Karpas-422 (cell line): ENCODE measurements at places on chromosomes 1 and 21. TPM values are rescaled to one million over a fixed set of nuclear protein-coding genes. Genes with fewer than 3 reads are reported as not detected.

DNA sequence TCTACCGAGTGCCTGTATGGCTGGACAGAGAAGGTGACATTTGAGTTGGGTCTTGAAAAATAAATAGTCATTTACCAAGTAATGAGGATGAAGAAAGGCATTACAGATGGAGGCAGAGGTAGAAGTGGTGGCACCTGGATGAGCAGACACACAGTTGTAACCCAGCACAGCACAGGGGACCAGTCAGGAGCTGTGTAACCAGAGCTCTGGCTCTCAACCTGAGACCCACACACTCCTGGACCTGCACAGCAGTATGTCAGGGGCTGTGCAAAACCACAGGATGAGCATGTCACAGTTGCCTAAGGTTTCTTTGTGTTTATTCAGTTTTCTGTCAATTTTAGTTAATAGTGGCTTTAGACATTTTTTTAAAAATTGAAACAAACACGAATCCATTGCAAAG lies 11.3 kb upstream of the MCOLN3 start:
- DNase-seq: no peak

DNA sequence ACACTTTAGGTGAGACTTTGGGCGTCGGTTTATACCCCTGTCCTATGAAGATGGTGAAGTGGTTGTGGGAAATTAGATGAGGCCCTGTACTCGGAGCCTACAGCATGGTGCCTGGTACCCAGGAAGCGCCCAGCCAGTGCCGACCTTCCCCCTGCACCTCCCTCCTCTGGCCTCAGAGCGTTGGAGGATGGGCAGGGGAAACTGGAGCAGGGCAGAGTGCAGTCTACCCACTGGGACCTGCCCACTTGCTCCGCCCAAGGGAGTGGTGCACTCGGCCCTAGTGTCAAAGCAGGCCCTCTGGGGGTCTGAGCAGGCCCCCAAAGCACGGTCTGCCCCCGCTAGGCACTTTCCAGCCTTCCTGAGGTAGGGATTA lies 13.0 kb upstream of the TTC22 start:
- no peak for DNase-seq

- no peak for DNase-seq
Observed at GRCh38 chr1:246418565-246419312, 88.3 kb downstream of the SMYD3 start.

DNA sequence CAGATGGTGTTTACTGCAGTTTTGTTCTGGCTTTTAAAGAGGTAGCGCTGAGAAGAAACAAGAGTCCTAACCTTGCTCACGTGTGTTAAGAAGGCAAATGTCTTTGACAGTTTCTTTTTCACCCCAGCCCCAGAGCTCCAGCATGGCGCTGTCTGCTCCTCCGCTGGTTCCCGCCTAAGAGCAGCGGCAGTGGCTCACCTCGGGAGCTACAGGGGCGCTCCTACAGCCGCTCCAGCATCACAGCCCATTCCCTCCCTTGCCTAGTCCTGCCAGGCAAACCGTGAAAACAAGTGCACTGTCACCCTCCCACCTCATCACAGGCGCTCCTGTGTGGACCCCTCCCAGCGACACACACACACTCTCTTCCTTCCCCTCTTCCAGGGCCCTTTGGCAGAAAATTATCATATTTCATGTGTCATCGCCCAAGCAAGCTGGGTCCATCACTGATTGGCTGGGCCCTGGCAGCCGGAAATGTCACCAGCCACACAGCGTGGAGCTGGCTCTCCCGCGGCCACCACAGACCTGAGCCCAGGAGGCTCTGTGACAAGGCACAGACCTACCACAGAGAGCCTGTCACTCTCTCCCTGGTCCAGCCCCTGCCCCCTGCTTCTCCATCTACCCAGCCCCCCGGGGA lies 1.2 kb upstream of the HIVEP3 start:
- DNase-seq: peak; percentile 69

LAD1 gene
- total RNA-seq: 0.76 and 1.2 TPM in 2 replicates

- no peak for DNase-seq
Observed at GRCh38 chr1:899636-900317, 23.9 kb upstream of the SAMD11 start.

GRCh38 chr1:82059959-82060358 lies 259.2 kb downstream of the ADGRL2 start:
- DNase-seq: no peak

DNA sequence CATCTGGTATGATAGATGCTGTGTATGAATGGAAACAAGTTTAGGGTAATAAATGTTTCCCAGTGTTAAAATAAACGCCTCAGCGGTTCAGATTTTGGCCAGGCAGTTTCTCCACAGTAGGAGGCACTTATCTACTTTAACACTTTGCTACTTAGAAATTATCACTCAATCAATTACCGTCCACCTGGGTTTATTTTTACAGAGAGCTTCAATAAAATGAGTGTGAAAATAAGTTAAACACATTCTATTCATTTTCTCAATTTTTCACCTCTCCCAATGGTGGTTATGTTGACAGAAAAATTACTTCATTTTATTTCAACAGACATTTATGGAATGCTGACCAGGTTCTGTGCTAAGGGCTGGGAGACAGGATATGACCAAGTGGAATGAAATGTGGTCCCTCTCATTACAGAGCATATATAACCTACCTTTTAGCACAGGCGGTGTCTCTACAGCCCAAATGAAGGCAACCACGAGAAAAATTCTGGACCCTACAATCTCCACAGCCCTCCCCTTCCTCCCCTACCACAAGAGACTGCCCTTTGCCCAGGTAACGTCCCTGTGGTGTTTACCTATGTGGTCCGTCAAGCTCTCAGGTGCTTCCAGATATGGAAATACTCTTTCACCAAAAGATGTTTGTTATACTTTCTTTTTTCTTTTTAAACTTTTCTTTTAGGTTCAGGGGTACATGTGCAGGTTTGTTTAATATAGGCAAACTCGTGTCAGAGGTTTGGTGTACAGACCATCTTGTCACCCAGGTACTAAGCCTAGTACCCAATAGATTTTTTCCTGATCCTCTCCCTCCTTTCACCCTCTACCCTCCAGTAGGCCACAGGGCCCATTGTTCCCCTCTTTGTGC lies 105.5 kb downstream of the HLCS start:
- no peak for DNase-seq

- no peak for DNase-seq
Observed at GRCh38 chr1:59695252-59695651, 119.5 kb upstream of the HOOK1 start.

GRCh38 chr21:42161956-42162681 lies 56.8 kb upstream of the ABCG1 start:
- DNase-seq: no peak

- no peak for DNase-seq
Observed at GRCh38 chr1:4362314-4363044, 291.9 kb upstream of the AJAP1 start.

DNA sequence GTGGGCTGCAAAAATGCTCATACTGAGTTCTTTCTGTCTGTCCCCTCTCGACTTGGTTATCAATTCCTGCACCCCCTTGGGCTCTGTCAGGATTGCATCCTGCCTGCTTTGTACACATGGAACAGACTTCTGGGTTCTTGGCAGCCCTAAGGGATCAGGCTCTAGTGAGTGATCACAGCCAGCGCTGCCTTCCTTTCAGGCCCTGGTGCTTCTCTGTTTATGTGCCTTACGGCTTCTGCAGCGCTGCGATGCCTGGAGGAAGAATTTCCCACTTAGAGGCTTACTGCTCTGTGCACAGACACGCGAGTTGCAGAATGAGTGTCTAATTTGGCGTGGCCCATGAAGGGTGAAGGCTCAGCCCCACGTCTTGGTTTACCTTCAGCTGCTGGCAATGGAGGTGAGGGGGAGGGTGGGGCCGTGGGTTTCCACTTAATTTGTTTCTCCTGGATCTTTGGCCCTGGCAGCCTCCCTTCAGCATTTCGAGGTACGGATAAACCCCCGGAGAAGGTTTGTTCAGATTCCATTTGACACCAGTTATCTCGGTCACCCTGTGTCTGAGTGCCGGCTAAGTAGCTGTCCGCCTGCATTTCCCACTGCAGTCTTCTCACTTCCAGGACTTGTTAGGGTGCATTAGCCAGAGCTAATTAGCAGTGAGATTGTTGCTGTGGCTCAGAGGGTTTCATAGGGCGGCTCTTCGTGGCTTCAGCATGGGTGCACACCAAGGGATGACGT lies 227.3 kb downstream of the DYRK1A start:
- no peak for DNase-seq

DNA sequence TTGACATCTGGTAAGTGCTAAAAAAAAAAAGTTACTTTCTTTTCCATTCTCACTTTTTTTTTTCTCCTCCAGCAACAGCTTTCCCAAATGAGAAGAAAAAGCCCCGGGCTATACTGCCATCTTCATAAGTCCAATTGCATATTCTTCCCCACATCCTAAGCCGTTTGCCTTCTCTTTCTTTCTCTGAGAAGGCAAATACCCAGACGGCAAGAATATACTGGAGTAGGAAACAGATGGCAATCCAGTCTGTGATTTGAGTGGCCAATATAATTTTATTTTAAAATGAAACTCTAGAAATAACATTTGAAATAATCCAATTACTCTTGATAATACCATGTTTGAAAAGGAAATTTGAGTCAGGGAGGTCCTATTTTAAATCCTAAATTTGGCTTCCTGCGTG lies 44.6 kb upstream of the GREM2 start:
- no peak for DNase-seq

GRCh38 chr1:243731974-243732625 lies 117.9 kb downstream of the AKT3 start:
- no peak for DNase-seq

GRCh38 chr1:228035844-228036243 lies 29.0 kb downstream of the WNT3A start:
- DNase-seq: no peak

- DNase-seq: no peak
Observed at GRCh38 chr1:84365225-84366221, 32.8 kb upstream of the DNASE2B start.

- DNase-seq: no peak
Observed at GRCh38 chr1:41641475-41641814, 157.0 kb upstream of the EDN2 start.

- no peak for DNase-seq
Observed at GRCh38 chr1:207140536-207140935, 36.5 kb downstream of the C4BPA start.

S100A7A gene
- not detected in 2 replicates for total RNA-seq
